ENCODE measurements at places on chromosomes 2 and 18.
A peak's percentile ranks its signal among the peaks of the same experiment; 100 is the strongest.

DNA sequence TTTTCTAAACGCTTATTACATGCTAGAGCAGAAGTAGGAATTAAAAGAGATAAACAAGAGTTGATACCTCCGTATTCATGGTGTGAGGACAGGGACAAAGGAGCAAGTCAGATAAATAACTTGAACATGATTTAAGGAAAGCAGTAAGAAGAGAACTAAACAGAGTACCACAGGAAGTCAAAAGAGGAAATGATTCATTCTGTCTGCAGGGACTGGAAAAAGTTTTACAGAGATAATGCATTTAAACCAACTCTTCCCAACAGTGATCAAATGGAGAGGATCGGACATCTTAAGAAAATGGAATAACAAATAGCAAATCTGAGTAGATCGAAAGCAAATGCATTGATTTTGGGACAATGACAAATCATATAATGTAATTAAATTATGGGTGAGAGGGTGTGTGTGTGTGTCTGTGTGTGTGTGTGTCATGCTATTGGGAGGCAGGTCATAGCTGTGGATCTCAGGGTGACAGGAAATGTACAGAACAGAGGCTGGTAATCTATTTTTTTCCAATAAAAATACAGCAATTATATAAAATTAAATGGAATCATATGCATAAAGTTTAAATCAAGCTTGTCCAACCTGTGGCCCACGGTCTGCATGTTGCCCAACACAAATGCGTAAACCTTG, 113.4 kb downstream of the MC4R start:
- DNase-seq, result peak; percentile 49

DNA sequence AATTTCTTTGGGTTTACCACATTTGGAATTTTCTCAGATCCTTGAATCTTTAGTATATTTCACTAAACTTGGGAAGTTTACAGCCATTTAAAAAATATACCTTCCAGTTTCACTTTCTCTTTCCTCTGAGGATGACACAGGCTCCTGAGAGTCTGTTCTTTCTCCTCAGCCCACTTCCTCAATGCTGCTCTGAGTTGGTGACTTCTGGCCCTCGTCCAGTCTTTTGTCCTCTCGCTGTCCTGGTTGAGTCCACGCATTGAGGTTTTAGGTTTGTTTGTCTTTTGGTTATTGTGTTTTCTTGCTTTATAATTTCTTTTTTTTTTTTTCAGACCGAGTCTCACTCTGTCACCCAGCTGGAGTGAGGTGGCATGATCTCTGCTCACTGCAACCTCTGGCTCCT, 40.7 kb upstream of the GALR1 start:
- peak; percentile 18 for DNase-seq

- DNase-seq, result no peak
Observed at GRCh38 chr2:43021791-43022509, 204.5 kb downstream of the ZFP36L2 start.

DNA sequence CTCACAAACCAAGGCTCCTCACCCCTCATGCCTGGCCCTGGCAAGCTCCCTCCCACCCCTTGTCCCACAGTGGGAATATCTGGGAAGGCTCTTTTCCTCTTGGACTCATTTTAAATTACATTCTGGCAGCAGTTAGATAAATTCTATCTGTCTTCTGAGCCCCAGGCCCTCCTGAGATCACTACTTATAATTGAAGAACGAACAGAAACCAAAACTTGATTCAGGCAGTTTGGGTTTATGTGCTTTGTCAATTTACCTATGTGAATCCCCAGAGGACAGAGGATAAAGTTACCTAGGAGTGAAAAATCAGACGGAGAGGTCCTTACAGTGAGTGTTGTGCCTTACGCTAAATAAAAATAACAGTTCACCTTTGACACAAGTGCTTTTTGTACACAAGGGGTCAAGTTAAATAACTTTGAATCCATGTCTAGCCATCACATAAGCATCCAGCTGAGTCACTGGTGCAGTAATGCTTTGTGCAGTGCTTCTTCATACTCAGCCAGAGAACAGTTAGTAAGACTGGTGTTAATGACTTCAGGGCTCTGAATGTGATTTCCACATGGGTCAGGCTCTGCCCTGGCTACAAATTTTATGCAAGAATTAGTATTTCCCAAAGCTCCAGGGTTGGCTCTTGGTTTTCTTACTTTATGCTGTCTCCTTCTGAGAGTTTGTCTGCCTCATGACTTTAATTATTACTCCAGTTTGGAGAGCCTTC, 329.3 kb downstream of the INSIG2 start:
- peak; percentile 53 for DNase-seq

DNA sequence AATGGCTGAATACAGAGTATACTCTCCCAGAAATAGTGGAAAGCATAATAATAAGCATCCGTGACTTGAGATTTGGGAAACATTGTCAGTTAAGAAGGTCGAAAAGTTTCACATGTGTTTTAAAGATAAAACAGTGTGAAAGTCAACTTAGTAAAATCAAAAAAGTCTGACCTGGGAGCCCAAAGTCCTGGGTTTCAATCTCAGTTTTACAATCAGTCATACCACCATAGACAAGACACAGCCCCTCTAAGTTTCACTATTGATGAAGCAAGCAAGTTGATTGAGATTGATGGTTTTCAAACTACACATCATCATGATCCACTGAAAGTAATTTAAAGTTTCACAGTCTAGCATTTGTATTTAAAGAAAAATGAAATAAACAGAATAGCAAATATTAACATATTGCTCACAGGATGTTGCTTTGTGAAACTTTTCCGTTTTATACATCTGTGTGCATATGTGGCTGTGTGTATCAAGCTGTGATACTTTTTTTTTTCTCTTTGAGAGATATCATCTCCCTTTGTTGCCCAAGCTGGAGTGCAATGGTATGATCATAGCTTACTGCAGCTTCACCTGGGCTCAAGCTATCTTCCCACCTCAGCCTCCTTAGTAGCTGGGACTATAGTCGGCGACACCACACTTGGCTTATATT, 71.1 kb downstream of the PIK3C3 start:
- DNase-seq, result no peak

- no peak for DNase-seq
Observed at GRCh38 chr2:126506786-126507185, 149.2 kb upstream of the GYPC start.

DNA sequence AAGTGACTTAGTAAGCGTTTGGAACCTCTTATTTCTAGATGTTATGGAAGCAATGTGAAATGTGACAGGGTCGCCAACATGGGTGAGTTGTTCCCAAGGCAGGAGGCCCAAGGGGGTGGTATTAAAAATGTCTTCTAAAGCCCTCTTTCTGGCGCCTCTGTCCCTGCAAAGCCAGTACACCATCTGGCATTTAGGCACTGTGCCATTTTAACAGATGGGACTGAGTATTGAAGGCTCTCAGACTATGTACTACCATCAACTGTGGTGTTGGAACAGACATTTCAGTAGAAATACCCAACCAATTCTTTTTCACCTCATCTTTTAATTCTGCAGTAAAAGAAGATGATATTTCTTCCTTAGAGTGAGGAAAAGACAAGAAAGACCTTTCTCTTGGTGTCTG, 384.5 kb upstream of the MMADHC start:
- peak; percentile 18 for DNase-seq

DNA sequence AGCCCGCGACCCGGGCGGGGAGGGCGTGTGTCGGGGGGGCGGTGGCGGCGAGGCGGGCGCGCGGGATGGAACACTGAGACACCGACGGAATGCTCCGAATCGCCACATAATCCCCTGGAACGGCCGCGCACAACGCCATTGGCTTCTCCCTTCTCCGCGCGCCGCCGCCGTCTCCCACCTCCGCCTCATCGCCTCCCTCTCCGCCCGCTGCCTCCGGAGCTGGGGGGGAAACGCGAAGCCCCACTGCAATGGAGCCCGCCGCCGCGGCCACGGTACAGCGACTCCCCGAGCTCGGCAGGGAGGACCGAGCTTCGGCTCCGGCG, at the start of gene PHLPP1:
PHLPP1 (plus strand) TSS at position 106 of the 323 bp plus-strand sequence; CDS start at position 249, 143 bp downstream.
- DNase-seq, result no peak

- no peak for DNase-seq
Observed at GRCh38 chr2:115684345-115684744, 1241.9 kb downstream of the DPP10 start.

GRCh38 chr2:31511376-31511775, 69.4 kb downstream of the SRD5A2 start:
- DNase-seq, result no peak

All from fibroblast of skin of right quadriceps (primary cell).